ENCODE measurements at places on chromosomes 1 and 21.

GRCh38 chr1:153155541-153155940 lies 4.9 kb upstream of the SPRR2G start:
- DNase-seq, result no peak

DNA sequence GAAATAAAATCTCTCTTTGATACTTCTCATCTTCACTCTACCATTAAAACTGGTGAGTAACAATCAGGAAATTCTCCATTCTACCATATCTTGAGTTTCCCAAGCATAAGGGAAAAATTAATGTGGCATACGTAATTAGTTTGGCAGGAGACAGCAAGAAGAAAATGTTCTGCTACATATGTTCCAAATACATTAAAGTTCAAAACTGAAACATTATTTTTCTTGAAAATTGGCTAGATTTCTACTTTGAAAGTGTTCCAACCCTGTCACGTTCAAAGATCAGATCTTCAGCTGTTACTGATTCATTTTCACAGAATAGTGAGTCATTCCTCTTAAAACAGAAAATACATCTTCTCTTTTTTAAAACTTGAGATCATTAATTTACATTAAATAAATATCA lies 48.5 kb downstream of the PIGK start:
- DNase-seq, result no peak

DNA sequence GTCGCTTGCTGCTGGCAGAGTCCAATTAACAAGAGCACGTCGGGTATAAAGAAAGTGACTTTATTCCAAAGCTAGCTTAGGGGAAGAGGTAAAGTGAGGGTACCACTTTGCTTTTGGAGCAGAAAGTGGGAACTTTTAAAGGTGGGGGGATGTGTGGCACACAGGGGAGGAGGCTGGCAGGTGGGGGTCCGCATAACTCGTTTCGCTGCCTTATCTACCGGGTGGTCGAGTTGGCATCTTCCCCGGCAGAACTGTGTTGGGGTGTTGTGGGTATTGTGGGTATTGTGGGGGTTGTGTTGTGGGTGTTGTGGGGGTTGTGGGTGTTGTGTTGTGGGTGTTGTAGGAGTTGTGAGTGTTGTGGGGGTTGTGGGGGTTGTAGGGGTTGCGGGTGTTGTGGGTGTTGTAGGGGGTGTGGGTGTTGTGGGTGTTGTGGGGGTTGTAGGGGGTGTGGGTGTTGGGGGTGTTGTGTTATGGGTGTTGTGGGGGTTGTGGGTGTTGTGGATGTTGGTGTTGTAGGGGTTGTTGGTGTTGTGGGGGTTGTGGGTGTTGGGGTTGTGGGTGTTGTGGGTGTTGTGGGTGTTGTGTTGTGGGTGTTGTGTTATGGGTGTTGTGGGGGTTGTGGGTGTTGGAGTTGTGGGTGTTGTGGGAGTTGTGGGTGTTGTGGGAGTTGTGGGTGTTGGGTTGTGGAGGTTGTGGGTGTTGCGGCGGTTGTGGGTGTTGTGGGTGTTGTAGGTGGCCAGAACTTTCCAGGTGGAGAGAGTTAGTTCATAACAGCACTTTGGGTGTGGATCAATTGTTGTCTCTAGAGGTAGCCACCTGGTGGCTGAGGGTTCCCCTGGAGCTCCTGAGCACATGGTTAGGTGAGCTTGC lies 52.7 kb downstream of the AGPAT3 start:
- no peak for DNase-seq

- no peak for DNase-seq
Measured at GRCh38 chr1:107690491-107690890, 274.5 kb downstream of the VAV3 start.

GRCh38 chr1:93489756-93490155 lies 41.8 kb downstream of the FNBP1L start:
- no peak for DNase-seq
